ENCODE measurements at places on chromosomes 13 and 19. TPM values are rescaled to one million over a fixed set of nuclear protein-coding genes. Genes with fewer than 3 reads are reported as not detected.

The LIG1 gene
- total RNA-seq: 99.4 TPM

The ARHGEF1 gene
- total RNA-seq: 664 TPM

The KLK3 gene
- not detected for total RNA-seq

The SACS gene
- 19.8 TPM for total RNA-seq

The RDH8 gene
- total RNA-seq: not detected

The ZNF146 gene
- 57.8 TPM for total RNA-seq

The STOML3 gene
- not detected for total RNA-seq

The SWSAP1 gene
- 3.2 TPM for total RNA-seq

The ZNF253 gene
- 16.5 TPM for total RNA-seq

All from T-helper 1 cell treated with Interleukin-12 subunit alpha and Interleukin-12 subunit beta and Interleukin-4 antibody, amounts not matched to agents 30 ng/mL and 1 ng/mL, for 36 hours (primary cell).